Effector memory CD4-positive, alpha-beta T cell (primary cell): ENCODE measurements at places on chromosomes 16 and 17.
A peak's percentile ranks its signal among the peaks of the same experiment; 100 is the strongest.

DNA sequence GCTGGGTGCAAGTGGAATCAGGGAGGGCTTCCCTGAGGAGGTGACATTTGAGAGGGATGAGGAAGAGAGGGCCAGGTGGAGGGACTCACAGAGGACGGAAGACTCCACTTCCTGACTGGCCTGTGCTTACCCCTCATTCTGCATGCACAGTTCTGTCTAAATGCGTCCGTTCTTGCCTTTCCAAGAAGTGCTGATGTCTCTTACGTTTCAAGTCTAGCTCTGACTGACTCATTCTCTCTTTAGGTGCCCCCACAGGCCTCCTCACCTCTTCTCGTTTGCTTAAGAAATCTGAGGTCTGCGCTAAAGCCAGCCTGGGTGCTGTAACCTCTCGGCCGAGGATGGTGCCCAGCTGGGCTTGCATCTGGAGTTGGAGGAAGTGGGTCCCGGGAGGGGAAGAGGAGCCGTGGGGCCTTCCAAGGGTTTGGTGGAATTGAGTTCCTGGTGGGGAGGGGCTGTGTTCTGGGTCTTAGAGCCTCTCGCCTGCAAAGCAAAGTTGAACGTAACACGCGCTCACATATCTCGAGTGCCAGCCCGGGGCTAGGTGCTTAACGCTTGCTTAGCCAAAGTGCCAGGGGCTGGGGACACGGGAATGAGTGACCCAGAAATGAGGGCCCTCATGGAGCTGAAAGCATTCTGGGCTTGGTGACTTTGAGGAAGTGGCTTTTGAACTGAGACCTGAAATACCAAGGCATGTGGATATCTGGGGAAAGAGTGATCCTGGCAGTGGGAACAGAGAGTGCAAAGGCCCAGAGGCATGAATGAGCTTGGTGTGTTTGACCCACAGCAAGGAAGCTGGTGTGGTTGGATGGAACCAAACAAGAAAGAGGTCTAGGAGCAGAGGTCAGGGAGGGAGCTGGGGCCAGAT lies 4.8 kb downstream of the IL4R start:
- H3K4me1 ChIP-seq, result peaks cover 65% of the 10 kb centered on the region
- peaks cover 2% of the 10 kb centered on the region for H3K36me3 ChIP-seq
- DNase-seq, result peak; percentile 6

DNA sequence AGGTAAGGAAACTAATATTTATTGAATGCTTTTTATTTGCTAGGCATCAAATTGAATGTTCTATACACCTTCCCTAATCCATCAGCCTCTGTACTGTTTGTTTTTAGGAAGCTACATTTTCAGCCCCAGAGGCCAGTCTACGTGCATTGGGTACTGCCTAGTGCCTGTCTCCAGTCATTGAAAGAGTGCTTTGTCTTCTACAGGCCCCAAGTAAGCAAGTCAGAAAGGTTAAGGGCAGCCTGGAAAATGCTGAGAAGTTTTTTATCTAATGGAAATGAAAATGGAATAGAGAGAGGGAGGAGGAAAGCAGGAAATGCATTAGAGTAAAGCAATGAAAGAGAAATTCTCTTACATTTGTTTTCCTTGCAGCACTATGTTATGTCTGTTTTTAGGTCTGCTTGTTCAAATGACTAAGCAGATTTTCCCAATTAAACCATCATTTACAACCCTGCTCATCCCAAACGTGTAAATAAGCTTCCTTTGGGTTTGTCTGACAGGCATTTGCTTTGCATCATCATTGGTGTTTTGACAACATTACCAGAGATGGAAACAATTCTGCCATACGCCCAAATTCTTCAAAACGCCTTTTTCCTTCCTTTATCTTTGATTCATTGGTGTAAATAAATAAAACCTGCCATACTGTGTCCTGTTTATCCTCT lies 116.0 kb upstream of the GOT2 start:
- no peaks in the 10 kb centered on the region for H3K27me3 ChIP-seq
- no peaks in the 10 kb centered on the region for H3K4me1 ChIP-seq
- no peak overlapping the region for H3K4me3 ChIP-seq
- no peak for DNase-seq

GRCh38 chr16:87853411-87854052 lies 15.8 kb downstream of the SLC7A5 start:
- peak; percentile 89 for DNase-seq
- peak overlapping the region; percentile 35 for H3K4me3 ChIP-seq
- peak overlapping the region; percentile 3 for H3K27ac ChIP-seq
- no peaks in the 10 kb centered on the region for H3K27me3 ChIP-seq
- H3K36me3 ChIP-seq, result peaks cover 12% of the 10 kb centered on the region

GRCh38 chr17:61280338-61280737 lies 119.3 kb upstream of the TBX2 start:
- no peak overlapping the region for H3K4me3 ChIP-seq
- no peaks in the 10 kb centered on the region for H3K27me3 ChIP-seq
- no peak overlapping the region for H3K27ac ChIP-seq
- no peaks in the 10 kb centered on the region for H3K4me1 ChIP-seq
- no peak for DNase-seq

DNA sequence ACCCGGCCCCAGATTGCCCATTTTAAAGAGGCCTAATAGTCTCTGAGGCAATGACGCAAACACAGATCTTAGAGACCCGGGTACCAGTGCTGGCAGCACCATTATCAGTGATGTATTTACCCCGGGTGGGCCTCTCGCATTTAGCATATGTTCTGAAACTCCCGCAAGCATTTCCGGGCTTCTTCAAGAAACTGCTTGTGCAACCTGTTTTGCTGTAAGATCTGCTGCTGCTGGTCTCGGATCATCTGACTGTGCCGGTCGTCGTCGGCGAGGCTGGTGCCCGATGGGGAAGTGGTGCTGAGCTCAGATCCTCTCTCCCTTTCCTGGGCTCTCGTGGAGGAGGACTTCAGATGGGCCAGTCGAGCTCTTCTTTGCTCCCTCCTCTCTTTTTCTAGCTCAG lies 12.5 kb downstream of the CEP295NL start:
- peak overlapping the region; percentile 37 for H3K27ac ChIP-seq
- H3K4me1 ChIP-seq, result peaks cover 3% of the 10 kb centered on the region
- peak; percentile 19 for DNase-seq
- no peak overlapping the region for H3K4me3 ChIP-seq

DNA sequence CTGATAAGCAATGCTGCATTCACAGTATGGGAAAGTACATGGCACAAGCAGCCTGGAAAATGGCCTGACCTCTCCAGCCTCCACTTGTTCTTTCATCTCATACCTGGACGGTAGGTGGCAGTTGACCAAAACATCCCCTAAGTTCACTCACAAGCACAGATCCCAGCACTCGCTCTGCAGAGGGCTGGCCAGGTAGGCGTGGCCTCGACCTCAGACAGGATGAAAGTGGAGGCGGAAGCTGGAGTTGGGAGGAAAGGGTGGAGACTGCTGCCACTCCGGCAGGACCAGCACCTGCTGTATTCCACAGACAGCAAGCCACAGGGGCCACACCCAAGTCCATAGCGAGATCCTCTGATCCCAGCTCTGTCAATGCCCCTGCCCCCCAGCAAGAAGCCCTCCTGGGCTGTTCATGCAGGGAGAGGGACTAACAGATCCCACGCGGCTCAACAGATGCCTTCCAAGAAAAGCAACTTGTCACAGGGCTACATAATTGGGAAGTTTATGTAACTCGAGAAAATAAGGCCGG lies 31.3 kb downstream of the ZCCHC14 start:
- no peak for DNase-seq
- H3K4me1 ChIP-seq, result peaks cover 23% of the 10 kb centered on the region
- H3K27me3 ChIP-seq, result no peaks in the 10 kb centered on the region
- H3K36me3 ChIP-seq, result peaks cover 15% of the 10 kb centered on the region
- H3K4me3 ChIP-seq, result no peak overlapping the region
- H3K27ac ChIP-seq, result no peak overlapping the region

- no peaks in the 10 kb centered on the region for H3K4me1 ChIP-seq
- no peak overlapping the region for H3K27ac ChIP-seq
- H3K36me3 ChIP-seq, result peaks cover 81% of the 10 kb centered on the region
- H3K27me3 ChIP-seq, result no peaks in the 10 kb centered on the region
- no peak for DNase-seq
Measured at GRCh38 chr16:22317001-22317530, 19.9 kb downstream of the POLR3E start.

- H3K4me1 ChIP-seq, result peaks cover 65% of the 10 kb centered on the region
- no peak overlapping the region for H3K4me3 ChIP-seq
- no peaks in the 10 kb centered on the region for H3K27me3 ChIP-seq
- peak overlapping the region; percentile 23 for H3K27ac ChIP-seq
- peaks cover 59% of the 10 kb centered on the region for H3K36me3 ChIP-seq
Measured at GRCh38 chr16:57019746-57020145, 30.4 kb downstream of the NLRC5 start.

DNA sequence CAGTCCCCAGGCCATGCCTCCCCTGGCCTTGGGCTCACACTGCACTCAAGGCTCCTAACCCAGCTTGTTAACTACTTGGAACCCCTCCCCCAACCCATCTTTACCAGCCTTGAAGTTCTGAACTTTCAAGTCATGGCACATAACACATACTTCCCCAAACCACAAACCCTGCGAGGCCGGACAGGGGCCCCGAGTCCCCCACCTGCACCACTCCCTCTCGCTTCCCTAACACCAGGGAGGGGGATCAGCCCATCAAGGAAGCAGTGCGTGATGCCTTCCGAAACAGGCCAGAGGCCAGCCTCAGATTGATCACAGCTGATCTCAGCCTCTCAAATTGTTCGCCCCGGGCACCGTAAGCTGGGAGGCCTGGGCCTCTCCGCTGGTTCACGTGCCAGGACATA lies 3.0 kb upstream of the NLRC3 start:
- H3K27me3 ChIP-seq, result no peaks in the 10 kb centered on the region
- H3K36me3 ChIP-seq, result no peaks in the 10 kb centered on the region
- DNase-seq, result no peak
- H3K4me3 ChIP-seq, result no peak overlapping the region

- no peak overlapping the region for H3K4me3 ChIP-seq
- no peaks in the 10 kb centered on the region for H3K36me3 ChIP-seq
- H3K27ac ChIP-seq, result no peak overlapping the region
- DNase-seq, result no peak
- H3K27me3 ChIP-seq, result no peaks in the 10 kb centered on the region
- no peaks in the 10 kb centered on the region for H3K4me1 ChIP-seq
Measured at GRCh38 chr17:67265436-67266019, 20.5 kb upstream of the HELZ start.

DNA sequence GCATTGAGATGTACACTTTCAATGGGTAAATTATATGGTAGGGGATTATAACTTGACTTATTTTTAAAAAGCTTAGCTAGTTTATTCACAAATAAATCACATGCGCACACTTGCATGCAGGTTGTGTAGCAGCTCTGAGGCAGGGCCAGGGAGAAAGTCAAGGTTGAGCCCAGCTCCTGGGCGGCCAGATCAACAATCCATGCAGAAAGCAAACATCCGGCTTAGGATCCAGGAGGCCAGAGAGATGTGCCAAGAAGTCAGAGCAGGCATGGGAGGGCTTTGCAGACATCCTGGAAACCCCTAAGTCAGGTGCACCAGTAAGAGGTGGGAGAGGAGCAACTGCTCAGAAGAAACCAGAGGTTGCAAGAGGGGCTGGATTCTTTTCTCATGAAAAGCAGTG lies 186.5 kb downstream of the AXIN2 start:
- H3K36me3 ChIP-seq, result no peaks in the 10 kb centered on the region
- DNase-seq, result no peak
- no peak overlapping the region for H3K27ac ChIP-seq
- no peaks in the 10 kb centered on the region for H3K27me3 ChIP-seq
- H3K4me3 ChIP-seq, result no peak overlapping the region

- H3K27me3 ChIP-seq, result no peaks in the 10 kb centered on the region
- H3K27ac ChIP-seq, result no peak overlapping the region
- H3K4me1 ChIP-seq, result peaks cover 29% of the 10 kb centered on the region
Measured at GRCh38 chr17:4901108-4901647, 1.7 kb downstream of the CHRNE start.

DNA sequence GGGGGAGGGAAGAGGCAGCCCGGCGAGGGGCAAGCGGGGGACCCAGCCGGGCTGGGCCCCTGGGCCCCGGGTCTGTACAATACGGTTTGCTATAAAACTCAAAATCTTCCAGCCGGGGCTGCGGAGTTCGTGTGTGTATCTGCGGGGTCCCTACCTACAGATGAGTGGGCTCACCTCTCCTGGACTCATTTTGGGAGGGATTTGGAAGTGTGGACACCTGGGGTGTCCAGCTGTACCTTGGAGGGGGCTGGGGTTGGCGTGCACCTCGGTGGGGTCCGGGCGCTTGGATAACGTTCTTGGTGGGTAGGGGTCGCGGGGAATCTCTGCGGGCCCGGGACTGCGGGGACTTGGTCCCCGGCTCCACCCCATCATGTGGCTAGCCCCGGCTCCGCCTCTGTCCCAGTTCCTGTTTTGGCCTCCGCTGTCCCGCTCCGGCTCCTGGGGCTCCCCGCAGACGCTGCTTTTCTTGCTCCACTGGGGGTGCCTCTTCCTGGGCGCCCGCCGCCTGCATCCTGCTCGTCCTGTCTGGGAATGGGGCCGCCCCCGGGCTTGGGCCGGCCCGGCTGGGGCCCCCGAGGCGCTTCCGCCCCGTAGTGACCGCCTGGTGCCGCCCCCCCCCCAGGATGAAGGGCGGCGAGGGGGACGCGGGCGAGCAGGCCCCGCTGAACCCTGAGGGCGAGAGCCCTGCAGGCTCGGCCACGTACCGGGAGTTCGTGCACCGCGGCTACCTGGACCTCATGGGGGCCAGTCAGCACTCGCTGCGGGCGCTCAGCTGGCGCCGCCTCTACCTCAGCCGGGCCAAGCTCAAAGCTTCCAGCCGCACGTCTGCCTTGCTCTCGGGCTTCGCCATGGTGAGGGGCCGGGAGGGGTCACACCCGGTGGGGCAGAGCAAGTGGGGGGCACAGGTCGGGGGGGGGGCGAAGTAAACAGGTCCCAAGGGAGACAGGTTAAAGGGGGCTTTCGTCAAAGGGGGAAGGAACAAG lies at the start of gene ORAI3:
Gene ORAI3, plus strand, starts transcription at position 402 of the 983 bp plus-strand sequence. Its CDS starts 222 bp downstream, at position 624.
- peak within 1 kb of the TSS; percentile 69 for H3K27ac ChIP-seq
- no peaks in the 10 kb centered on the region for H3K36me3 ChIP-seq
- H3K4me3 ChIP-seq, result peak within 1 kb of the TSS; percentile 87
- H3K4me1 ChIP-seq, result peaks cover 24% of the 10 kb centered on the region

DNA sequence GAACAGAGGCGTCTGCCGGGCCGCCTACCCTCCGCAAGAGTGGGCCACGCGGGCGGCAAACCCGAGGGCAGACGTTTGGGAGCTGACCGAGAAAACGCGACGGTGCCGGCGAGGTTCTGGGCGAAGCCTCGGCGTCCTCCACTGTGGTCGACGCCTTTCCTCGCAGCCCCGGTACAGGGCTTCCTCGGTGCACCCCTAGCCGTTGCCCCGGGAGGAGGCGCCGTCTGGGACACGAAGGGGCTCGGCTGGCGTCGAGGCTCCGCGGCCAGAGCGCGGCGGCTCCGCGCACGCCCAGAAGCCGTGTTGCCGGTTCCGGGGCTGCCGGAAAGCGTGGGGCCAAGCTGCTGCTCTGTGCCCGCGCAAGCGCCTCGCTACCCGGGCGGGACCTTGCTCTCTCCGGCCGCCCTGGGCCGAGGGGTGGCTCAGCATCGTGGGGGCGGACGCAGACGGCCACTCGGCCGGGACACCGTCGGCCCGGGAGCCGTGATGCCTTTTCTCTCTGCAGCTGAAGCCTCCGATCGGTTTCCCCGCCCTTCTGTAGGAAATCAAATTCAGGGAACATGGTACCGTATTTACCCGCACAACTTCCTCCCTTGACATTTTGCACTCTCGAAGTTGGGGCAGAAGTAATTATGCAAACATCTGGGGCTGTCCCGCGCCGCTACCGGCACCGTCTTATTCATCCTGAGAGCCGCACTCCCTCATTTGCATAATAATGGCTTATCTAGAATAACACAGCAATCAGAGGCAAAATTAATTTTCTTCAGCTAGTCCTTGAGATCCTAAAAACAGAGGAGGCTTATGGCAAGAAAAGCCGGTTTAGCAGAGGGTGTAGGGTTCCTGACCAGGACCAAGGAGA lies 7.3 kb upstream of the CBX8 start:
- no peak overlapping the region for H3K27ac ChIP-seq
- no peak for DNase-seq
- no peak overlapping the region for H3K4me3 ChIP-seq
- H3K4me1 ChIP-seq, result peaks cover 41% of the 10 kb centered on the region
- no peaks in the 10 kb centered on the region for H3K36me3 ChIP-seq
- peaks cover 98% of the 10 kb centered on the region for H3K27me3 ChIP-seq
